ENCODE measurements at places on chromosomes 2 and 18. TPM values are rescaled to one million over a fixed set of nuclear protein-coding genes. Genes with fewer than 3 reads are reported as not detected.

Gene CD8A
- total RNA-seq: not detected

Gene DYSF
- total RNA-seq: 82.1 TPM

Gene ZNF804A
- total RNA-seq: not detected

Gene AKAIN1
- total RNA-seq: not detected

Gene PLA2R1
- 25.2 TPM for total RNA-seq

Gene CRYBA2
- total RNA-seq: not detected

Gene REG3A
- total RNA-seq: not detected

Gene DNMT3A
- 44.4 TPM for total RNA-seq

Gene SPC25
- total RNA-seq: 4.4 TPM

Gene NYAP2
- not detected for total RNA-seq

Gene FN1
- 3,105 TPM for total RNA-seq

Gene TEX51
- not detected for total RNA-seq

Gene ITGB6
- 0.07 TPM for total RNA-seq

Gene CAPN14
- 0.07 TPM for total RNA-seq

Gene TXNDC2
- total RNA-seq: under 0.01 TPM
